Left renal cortex interstitium (tissue), 4 donors: ENCODE measurements at places on chromosomes 11 and 22. TPM values are rescaled to one million over a fixed set of nuclear protein-coding genes. Genes with fewer than 3 reads are reported as not detected.

- no peak for DNase-seq
Measured at GRCh38 chr11:72231396-72232259, 7.1 kb downstream of the INPPL1 start.

DNA sequence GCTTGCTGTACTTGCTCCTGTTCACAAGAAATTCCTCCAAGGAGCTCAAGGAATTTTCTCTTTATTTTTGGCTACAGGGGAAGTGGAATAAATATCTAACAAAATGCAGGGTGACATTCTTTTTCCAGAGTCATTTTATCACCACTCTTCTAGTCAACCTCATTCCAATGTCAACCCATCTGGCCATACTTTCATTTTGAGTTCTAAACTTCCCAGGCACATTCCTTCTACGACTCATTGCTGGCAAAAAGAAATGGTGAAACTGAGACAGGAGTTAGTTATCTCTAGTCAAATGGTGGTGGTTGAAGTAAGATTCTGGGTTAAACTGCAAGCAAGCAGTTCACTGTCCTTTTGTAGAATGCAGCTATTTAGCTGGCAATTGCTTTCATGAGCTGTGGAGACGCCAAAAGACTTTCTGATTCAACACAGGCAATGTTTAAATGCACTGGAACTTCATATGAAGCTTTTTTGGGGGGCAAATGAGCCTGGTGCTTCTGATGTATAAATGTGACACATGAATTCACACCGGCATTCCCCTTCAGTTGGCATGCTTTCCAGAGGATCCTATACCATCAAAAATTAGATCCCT lies 304.6 kb downstream of the CADM1 start:
- DNase-seq: no peak

The KCNK4 gene
- polyA plus RNA-seq: 0.09 TPM

DNA sequence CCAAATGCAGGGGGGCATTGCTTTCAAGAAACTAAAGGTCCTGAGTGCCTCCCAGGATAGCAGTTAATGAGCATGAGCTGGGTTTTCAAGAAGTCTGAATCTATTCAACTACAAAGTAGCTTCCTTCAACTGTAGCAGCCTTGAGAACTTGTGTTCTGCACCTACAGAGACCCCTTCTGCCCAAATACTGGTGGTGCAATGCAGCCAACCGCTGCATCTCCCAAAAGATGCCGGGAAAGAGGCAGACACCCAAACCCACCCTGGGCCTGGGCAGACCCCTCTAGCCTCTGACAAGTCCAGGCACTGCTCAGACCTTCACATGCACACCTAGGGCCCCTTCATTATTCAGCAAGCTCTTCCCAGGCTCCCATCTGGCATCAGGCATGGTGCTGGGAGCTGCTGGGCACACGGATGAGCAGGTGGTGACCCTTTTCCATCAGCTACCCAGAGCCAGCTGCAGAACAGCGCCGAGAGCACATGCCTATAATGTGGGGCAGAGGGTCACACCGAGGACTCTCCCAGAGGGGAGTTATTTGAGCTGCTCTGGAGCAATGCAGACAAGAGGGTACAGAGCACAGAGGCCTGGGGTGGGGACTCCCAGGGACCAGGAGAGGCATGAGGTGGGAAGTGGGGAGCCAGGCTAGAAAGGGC lies 44.9 kb upstream of the ETS1 start:
- no peak for DNase-seq

- DNase-seq: no peak
Measured at GRCh38 chr11:20005747-20006146, 154.5 kb downstream of the DBX1 start.

DNA sequence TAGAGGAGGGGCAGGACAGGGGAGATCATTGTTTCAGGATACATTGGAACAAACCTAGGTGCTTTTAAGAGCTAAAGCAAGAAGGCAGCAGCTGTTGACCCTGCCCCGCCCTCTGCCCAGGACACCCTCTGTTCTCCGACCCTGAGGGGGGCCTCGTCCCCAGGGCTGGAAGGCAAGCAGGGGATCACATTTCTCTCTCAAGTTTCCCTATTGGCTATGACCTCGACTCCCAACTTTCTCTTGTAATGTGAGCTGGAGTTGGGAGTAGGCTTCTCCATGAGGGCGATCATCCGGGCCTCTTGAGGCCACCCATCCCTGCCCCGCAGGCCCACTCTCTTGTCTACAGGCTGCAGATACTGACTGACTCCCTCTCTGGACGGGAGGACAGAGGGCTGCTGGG lies 37.7 kb downstream of the DSCAML1 start:
- DNase-seq: peak; percentile 38

DNA sequence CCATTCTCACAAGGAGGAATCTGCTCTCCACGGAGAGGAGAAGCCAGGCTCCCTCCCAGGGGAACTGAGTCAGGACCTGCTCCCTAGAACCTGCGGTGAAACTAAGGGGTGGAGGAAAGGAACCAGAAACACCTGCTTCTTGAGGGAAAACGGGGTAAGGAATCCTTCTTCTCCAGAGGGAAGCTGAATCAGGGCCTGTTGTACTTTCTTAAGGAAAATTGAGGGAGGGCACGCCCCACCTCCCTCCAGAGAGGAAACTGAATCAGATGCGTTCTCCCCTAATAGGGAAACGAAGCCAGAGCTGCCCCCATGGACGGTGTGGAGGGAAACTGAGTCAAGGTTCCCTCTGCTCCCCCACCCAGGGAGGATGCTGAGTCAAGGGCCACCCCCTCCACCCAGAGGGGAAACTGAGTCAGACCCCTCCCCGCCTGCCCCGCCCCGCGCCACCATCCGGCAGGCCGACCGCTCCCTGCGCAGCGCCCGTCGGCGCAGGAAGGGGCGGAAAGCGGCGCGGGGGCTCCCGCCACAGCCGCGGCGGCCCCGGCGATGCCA lies 393 bp downstream of the RELA start:
- no peak for DNase-seq

DNA sequence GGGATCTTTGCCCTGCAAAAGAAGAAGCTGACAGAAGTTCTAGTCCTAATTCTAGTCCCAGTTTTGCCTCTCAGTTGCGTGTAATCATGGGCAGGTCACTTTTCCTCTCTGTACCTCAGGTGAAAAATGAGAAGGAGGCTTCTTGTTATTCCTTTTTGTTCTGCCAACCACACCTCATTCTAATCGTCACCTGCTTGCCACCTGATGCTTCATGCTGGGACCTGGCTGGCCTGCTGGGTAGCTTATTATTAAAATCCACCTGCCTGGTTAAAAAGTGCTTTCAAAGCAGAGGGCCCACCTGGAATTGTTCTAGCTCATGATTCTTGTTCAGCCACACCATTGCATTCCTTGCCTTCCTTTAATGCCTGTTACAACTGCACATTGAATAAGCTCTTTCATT lies 8.4 kb upstream of the ALG8 start:
- DNase-seq: no peak

GRCh38 chr11:86035164-86035563 lies 33.7 kb downstream of the PICALM start:
- no peak for DNase-seq

GRCh38 chr11:27621405-27622161 lies 78.7 kb downstream of the BDNF start:
- DNase-seq: no peak

- DNase-seq: no peak
Measured at GRCh38 chr11:40434926-40435325, 1024.5 kb downstream of the LRRC4C start.

DNA sequence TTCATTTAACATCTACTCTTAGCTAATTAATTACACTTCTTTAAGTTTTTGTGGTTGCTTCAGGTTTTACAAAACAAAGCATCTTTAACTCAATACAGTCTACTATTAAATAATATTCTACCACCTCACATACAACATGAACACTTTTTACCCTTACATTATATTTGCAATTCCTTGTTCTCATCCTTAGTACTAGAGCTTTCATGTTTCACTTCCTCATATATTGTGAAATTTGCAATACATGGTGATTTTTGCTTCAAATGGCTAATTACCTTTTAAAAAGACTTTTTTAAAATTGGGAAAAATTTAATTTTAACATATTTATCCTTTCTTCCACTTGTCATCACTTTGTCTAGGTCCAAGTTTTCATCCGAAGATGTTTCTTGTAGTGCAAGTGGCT lies 37.5 kb downstream of the RSF1 start:
- no peak for DNase-seq

DNA sequence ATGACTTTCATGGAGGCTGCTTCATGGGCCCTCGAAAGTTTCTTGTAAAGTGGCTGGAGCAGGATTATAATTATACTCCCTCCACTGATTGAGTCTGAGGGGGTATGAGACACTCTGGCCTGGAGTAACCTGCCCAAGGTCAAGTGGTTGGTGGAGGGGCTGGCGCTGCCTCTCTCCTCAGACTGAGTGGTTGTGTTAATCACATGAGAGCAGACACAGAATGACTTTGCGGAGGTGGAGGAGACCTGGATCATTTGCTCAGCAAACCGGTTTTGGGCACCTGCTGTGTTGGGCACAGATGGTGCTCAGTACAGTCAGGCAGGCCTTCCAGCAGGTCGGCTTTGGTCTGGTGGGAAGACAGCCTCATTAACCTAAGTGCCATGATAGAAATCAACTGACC lies 11.8 kb downstream of the BCR start:
- DNase-seq: no peak

DNA sequence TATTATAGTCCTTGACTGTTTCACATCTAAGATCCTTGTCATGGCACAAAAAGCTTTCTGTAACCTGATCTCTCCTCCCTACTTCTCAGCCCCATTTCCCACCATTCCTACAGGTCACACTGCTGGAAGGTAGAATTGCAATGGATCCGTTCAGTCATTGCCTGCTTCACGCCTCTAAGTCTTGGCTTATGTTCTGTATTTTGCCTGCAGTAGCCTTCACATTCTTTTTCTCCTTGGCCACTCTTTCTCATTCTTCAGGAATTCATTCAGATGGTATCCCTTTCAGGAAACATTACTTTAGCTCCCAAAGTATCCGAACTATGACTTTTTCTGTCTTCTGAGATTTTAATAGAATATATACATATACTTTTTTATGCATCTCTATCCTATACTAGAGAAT lies 731.5 kb downstream of the NTM start:
- no peak for DNase-seq

DNA sequence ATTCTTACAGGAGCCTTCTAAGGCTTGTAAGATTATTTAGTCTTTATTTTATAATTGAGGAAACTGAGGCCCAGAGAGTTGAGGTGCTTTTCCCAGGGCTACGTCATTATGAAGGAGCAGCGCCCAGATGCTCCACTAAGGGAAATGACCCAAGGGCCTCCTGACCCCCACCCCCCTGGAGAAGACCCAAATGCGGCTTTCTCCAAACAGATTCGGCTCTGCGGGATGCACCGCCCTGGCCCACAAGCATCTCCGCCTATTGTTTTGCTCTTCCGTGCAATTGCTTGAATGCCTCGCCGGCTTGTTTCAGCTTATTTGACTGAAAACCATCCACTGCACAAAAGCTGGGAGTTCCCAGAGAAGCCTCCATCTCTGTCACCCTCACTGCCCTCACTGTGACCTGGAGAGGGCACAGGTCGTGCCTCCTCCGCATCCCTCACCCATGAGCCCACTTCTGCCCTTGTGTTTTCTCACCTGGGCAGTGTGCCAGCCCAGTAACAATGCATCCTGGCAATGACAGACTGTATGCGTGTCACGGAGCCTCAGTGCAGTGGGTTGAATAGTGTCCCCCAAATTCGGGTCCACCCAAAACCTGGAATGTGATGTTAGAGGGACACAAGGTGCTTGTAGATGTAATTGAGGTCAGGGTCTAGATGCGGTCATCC lies 790.2 kb downstream of the TBC1D22A start:
- no peak for DNase-seq

GRCh38 chr11:61885166-61885778 lies 6.1 kb downstream of the FADS3 start:
- no peak for DNase-seq

DNA sequence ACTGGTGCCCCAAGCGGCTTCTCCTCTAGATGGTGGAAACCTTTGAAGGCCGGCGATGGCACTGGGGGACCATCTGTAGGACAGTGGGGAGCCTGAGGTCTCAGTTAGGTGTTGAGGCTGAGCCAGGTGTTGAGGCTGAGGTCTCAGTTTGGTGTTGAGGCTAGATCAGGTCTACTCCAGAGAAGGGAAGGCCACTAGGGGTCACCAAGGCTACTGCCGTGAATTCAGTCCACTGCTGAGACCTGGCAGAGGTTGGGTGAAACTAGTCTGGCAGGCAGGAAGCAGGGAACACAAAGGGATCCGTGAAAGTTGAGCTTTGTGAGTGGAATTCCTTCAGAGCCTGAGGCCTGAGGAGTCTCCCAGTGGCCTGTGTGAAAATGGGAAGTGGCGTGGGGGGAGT lies 123.8 kb upstream of the FGF3 start:
- no peak for DNase-seq

- DNase-seq: no peak
Measured at GRCh38 chr11:22711880-22712279, 45.5 kb downstream of the GAS2 start.

The HTR3A gene
- polyA plus RNA-seq: not detected

The PPARA gene
- polyA plus RNA-seq: 22.4 TPM

The C1QTNF6 gene
- 32.2 TPM for polyA plus RNA-seq

DNA sequence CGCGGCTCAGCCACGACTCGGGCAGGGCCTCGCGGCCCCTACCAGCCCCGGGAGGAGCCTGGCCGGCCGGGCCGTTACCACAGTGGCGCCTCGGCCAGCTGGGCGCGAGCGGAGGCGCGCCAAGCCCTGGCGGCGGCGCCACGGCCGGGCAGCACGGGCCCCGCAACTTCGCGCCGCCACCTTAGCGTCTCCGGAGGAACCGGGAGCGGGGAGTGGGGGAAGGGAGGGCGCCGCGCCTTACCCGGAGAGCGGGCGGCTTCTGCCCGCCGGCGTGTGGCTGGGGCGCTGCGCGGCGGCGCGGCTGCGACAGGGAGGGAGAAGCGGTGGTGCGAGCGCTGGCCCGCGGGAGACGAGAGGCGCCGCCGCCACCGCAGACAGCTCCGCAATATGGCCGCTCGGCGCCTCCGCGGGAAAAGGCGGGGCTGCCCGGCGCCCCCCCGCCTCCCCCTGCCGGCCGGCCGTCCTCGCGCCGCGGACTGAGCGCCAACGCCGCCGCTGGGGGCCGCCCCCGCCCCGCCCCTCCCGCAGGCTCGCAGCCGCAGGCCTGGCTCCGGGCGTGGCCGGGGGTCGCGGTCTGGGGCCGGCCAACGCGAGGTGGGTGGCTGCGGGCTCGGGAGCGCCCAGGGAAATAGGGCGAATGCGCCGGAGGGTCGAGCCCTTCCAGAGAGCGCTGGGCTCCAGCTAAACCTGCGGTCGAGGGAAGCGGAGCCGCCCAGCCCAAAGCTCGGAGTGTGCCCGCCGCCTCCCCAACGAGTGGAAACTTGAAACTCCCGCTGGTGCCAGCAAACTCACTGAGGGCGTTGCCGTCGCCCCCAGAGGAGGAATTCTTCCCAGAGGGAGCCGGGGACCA lies at the start of gene RDX:
TSS of gene RDX (minus strand) at position 389 of the 850 bp plus-strand sequence. CDS start 16,922 bp downstream, outside the sequence.
- peak; percentile 58 for DNase-seq

The DNAJB7 gene
- 0.81 TPM for polyA plus RNA-seq
